Activated CD8-positive, alpha-beta T cell treated with anti-CD3 and anti-CD28 coated beads, Interleukin-2, amount 10 ng/mL, durations not matched to agents 7 days and 5 days (primary cell): ENCODE measurements at places on chromosomes 3 and 15.

GRCh38 chr3:17258823-17259436 is 374.2 kb downstream of the PLCL2 start:
- DNase-seq: peak; percentile 46

GRCh38 chr3:139506766-139507165 is 30.4 kb upstream of the RBP2 start:
- no peak for DNase-seq

DNA sequence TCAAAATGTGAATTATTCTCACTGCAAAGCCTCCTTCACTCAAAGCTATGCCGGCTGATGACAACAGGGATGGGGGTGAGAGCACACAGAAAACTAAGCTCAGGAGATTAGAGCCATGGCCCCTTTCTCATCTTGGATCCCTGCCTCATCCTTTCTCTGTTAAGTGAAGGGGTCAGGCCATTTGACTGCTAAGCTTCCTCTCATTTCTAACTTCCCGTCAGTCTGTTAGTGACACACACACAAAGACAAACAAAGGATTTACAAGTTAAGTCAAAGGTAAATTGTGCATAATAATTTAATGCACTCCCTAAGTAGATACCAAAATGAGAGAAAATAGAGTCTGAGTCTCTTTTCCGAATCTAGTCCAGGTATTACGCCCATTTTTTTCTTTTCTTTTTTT is 1.2 kb downstream of the SS18L2 start:
- no peak for DNase-seq

DNA sequence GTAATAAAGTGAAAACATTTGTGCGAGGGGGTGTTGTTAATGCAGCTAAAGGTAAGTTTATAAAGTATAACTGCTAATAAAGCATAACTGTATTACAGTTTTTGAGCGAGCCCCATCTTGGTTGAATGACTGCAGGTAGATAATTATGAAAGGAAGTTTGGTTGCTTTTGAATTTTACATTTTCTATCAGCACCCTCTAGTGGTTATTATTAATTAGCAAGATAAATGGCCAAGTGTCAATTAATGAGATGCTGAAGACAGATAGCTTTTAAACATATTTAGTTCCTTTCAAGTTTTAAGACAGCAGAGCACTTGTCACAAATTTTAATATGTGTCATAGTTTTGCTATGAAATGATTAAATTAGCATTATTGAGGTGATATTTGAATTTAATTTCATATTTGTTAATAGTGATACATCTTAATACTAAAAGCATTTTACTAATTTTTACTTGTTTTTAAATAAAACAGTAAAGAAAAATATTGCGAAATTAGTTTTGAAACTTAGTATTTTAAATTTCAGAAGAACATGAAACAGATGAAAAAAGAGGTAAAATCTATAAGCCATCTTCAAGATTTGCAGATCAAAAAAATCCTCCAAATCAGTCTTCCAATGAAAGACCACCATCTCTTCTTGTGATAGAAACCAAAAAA is 15.1 kb downstream of the U2SURP start:
- DNase-seq: no peak

- no peak for DNase-seq
Observed at GRCh38 chr3:72829701-72830100, 18.5 kb downstream of the SHQ1 start.

DNA sequence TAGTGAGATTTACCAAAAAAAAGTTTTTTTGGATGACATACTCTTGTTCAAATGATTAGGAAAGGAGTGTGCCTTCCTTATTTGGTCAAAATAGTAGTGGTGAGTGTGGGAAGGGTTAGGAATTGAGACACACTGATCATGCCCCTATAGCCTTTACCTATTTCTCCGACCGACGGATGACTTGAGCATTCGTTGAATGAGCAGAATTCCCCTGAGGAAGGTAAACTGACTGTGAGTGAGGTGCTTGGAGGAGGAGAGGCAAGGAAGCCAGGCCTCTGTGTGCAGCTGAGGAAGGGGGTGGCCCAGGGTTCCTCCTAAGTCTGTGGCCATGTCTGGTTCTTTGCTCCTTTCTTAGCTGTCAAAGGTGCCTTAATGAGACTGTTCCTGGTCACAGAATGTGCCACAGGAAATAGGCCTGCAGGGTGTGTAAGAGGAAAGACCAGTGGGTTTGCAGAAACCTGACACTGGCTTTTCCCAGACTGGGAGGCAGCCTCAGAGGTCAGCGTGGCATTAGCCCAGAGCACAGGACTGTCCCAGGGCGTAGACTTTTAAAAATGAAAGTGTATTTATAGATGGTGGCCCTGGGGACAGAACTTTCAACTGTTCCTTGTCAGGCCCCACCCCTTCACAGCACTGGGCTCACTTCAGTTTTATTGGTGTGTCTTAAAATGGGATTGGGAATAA is 307.7 kb upstream of the C2CD4B start:
- DNase-seq: no peak
